CD4-positive, alpha-beta T cell treated with Interleukin-17A for 1 hour (primary cell): ENCODE measurements at places on chromosomes 16 and 17.
A peak's percentile ranks its signal among the peaks of the same experiment; 100 is the strongest.

DNA sequence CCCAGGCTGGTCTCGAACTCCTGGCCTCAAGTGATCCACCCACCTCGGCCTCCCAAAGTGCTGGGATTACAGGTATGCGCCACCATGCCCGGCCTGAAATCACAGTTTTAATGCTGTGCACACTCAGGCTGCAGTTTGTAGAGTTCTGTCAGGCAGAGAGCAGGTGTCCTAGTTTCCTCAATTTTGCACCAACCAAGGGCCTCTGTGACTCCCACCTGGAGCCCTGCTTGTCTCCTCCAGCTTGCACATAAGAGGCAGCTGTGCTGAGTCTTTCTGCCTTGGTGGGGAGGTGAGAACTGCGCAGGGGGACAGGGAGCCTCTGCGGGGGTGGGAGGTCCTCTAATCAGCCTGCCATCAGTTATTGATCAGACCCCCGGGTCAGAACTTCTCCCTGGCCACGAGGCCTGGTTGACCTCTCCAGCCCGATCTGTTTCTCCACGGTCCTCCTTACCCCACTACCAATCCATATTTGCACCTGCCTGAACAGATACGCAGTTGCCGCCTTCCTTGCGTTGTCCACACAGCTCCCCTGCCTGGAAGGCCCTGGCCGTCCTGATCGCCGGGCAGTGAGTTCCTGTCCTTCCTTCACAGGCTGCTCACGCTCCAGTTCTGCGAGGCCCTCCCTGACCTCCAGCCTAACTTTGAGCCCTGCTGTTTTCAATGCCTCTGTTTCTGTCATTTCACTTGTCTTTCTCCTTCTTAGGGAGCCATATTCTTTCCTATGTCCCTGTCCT, 48.1 kb upstream of the SIAH1 start:
- no peak for DNase-seq

GRCh38 chr17:38463451-38463858, 35.2 kb downstream of the ARHGAP23 start:
- DNase-seq = no peak

- peak; percentile 43 for DNase-seq
Observed at GRCh38 chr17:61002316-61002736, 324.7 kb downstream of the BCAS3 start.

DNA sequence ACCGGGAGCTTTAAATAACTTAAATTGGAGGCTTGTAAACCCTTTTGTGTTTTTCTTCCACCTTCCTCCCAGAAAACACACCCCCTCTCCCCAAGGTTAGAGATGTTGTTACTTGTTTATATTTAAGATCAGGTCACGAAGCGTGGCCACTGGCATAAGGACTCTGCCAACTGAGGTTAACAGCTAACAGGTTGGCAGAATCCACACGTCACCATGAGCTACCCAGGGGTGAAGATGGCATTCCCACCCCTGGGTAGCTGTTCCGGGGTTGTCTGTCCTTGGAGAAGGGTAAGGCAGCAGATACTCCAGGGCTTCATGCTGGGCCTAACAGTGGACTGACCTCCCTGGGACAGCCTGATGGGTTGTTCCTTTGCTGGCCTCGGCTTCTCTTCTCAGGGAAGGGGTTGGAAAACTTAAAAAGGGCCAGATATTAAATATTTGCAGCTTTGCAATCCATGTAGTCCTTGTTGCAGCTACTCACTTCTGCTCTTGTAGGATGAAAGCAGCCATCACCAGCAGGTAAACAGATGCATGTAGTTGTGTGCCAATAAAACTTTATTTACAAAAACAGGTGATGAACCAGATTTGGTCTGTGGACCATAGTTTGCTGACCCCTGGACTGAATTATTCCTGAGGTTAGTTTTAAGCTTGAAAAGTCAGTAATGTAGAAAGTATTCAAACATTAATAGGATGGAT, 148.6 kb downstream of the MSI2 start:
- DNase-seq = no peak

DNA sequence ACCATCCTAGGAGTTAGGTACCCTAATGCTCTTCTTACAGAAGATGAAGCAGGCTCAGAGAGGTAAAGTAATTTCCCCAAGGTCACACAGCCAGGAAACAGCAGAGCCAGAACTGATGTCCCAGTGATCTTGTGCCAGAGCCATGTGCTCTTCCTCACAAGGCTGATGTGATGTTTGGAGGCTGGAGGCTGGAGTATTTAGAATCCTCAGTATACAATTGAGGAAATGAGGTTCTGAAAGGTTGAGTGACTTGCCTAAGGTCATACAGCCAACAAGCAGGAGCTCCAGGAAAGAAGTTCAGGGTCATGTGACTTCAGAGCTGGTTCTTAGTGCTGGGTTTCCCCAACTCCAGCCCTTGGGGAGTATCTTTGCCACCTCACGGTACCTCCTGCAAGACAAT, 18.5 kb downstream of the ITPRIPL2 start:
- DNase-seq = no peak

DNA sequence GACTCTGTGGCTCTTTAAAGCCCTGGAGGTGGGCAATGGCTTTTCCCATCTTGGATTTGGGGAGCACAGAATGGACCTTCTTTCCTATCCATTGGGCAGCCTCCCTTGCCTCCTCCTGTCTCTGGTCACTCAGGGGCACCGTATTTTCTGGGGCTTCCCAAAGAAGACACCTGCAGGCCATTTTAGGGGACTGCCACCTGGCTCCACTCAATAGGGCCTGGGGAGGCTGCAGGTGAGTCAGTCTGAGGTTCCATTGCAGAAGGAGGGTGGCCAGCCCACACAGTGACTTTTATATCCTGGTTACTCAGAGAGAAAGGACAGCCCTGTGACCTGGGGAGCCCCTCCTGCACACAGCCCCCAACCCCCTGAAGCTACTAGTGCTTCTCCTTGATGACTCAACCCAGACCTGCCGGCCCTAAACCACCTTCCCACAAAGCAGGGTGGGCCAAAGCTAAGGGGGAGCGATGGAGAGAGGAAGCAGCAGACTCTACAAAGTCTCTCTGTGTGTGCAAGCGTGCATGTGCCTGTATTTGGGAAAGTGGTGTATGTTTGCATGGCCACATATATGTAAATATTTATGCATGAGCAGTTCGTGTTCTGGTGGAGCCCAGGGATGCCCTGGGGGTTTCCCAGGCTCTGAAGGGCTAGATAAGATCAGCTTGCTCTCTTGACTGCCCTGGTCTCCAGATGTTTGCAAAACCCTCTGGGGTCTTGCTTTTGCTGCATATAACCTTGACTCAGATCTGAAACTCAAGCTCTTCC, 5.0 kb downstream of the CX3CL1 start:
- no peak for DNase-seq

DNA sequence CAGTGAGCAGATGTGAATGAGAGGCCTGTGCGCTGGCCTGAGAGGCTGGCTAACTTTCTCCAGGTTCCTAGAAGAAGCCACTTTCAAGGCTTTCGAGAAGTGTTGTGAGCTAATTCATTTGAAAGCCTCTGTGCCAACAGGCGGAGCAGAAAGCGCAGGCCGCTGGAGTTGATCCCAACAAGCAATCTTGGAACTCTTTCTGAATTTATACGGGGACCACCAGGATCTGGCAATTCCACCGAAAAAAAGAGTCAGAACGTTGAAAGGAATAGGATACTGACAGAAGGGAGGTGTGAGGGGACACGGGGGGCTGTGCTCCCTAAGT, 71.3 kb upstream of the METRNL start:
- DNase-seq = no peak

DNA sequence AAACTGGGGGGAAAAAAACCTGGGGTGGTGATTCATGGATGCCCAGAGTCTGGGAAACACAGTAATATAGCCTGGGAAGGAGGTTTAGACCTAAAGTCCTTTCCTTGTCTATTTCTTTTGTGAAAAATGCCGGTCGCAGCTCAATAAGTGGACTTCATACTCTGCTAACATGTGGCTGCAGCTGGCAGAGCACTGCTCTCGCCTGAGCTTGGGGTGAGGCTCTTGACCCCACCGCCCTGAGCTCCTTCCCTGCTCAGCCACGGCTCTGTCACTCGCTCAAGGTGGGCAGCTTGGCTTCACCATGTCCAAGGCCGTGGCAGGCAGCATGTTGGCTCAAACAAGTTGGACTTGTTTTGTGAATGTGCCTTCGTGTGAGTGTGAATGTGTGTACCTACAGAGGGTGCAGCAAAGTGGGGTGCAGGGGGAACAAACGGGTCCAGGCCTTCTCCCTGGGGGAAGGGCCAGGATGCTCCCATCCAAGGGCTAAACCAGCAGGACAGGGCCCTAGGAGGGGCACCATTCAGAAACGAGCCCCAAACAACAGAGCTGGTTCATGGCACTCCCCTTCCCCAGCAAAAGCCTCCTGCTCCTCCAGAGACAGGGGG, 4.9 kb downstream of the FA2H start:
- DNase-seq = no peak

DNA sequence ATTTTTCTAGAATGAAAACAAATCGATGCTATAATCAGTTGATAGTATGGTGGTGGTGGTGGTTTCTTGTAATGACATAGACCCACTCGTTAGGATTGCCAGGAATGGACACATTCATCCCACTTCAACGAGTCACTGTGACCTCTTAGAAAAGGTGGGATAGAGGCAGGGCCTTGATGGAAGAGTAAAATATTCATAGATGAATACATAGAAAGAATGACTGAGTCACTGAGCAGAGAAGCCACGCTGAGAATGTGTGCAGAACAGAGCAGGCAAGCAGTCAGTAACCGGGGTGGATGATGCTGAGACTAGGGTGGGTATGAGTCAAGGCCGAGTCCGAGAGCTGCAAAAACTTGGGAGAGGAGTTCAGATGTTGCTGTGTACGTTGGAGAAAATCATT, 129.9 kb downstream of the PITPNC1 start:
- DNase-seq = no peak

- no peak for DNase-seq
Observed at GRCh38 chr16:80932708-80933095, 74.0 kb downstream of the CMC2 start.

DNA sequence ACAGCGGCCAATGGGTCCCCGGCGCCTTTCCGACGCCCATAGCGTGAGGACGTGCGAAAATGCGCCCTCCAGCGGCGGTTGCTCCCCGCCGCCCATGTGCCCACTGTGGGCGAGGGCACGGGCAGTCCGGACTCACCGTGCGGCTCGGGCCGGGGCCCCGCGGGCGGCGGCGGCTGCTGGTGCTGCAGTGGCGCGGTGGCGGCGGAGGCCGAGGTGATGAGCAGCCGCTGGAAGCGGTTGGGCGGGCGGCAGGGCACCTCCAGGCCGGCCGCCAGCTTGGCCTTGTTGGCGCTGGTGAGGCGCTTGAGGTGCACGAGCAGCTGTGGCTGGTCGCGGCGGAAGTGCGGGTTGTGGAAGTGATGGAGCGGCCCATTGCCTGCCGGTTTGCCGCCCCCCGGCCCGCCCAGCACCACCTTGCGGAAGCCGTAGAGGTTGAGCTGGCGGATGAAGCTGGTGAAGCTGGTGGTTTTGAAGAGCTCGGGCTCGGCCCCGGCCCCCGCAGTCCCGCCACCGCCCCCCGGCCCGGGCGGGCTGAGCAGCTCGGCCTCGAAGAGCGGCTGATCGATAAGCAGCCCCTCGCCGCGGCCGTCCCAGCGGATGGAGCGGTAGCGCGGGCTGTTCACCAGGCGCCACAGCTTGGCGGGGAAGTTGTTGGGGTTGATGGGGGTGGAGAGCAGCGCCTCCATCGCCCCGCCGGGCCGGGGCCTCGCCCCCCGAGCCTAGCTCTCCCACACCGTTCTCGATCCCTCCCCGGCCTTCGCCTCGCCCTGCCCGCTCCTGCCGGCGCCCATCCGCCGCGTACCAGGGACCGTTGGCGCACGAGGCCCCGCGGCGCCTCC, at the start of gene HSF5:
TSS of gene HSF5 (minus strand) at position 820 of the 839 bp plus-strand sequence. CDS start at position 686, 134 bp downstream.
- peak; percentile 81 for DNase-seq

DNA sequence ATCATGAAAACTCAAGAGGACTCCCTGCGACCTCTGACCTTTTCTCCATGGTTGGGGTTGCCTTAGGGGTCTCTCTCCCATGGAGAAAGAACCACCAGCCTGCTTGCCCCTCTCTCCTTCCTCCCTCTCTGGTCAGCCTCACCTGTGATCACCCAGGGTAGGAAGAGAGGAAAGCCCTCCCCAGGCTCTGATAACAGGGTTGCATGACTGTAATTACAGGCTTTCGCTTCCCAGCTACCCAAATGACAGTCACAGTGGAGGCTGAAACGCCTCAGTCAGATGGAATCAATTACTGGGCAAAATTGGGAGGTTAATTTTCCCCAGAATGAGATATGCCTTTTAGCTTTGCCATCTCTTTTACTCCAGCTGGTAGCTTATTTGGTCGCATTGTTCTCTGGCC, 265.8 kb upstream of the SOX9 start:
- no peak for DNase-seq
